Aorta (tissue), 5 donors: ENCODE measurements at places on chromosomes 11 and 22. TPM values are rescaled to one million over a fixed set of nuclear protein-coding genes. Genes with fewer than 3 reads are reported as not detected.

The ANO5 gene
- total RNA-seq: 2.5 TPM

DNA sequence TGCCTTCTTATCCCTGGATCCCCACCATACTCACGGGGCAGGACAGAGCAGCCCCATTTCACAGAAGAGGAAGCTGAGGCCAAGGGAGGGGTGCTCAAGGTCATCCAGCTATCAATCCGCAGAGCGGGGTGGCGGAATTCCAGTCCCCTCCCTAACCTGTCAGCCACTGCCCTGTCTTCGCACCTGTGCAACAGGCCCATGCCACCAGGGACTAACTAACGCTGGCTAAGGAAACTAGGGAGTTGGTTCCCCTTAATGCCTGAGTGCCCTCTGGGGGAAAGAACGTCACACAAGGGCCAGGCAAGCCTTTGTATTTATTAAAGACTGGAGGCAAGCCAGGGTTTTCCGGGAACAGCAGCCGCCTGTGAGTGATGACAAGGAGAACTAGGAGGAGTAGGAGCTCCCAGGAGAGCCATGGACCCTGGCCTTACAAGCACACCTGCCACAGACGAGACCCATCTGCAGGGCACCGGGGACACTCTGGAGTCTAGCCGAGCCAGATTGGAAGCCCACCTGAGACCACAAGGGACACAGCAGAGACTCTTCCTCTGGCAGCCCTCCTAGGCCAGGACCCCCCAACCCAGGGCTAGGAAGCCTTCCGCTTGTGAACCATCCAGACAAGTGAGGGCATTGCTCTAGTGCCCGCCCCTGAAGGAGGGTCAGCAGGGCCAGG is 64.4 kb downstream of the MYH9 start:
- no peak overlapping the region for H3K4me3 ChIP-seq
- peak overlapping the region; percentile 100 for H3K27ac ChIP-seq
- H3K27me3 ChIP-seq: no peaks in the 10 kb centered on the region
- peak; percentile 90 for DNase-seq
- H3K36me3 ChIP-seq: peaks cover 25% of the 10 kb centered on the region

GRCh38 chr11:122158171-122158570 is 42.2 kb upstream of the BLID start:
- DNase-seq: no peak
- no peaks in the 10 kb centered on the region for H3K36me3 ChIP-seq
- peak overlapping the region; percentile 98 for H3K4me3 ChIP-seq
- H3K27ac ChIP-seq: peak overlapping the region; percentile 99

The SLC37A4 gene
- 7.8 TPM for total RNA-seq

GRCh38 chr11:35139722-35140282 is 831 bp downstream of the CD44 start:
- no peaks in the 10 kb centered on the region for H3K27me3 ChIP-seq
- H3K27ac ChIP-seq: peak overlapping the region; percentile 88
- H3K4me1 ChIP-seq: no peaks in the 10 kb centered on the region
- no peaks in the 10 kb centered on the region for H3K36me3 ChIP-seq
- peak overlapping the region; percentile 73 for H3K4me3 ChIP-seq

The JAML gene
- 29.5 TPM for total RNA-seq

DNA sequence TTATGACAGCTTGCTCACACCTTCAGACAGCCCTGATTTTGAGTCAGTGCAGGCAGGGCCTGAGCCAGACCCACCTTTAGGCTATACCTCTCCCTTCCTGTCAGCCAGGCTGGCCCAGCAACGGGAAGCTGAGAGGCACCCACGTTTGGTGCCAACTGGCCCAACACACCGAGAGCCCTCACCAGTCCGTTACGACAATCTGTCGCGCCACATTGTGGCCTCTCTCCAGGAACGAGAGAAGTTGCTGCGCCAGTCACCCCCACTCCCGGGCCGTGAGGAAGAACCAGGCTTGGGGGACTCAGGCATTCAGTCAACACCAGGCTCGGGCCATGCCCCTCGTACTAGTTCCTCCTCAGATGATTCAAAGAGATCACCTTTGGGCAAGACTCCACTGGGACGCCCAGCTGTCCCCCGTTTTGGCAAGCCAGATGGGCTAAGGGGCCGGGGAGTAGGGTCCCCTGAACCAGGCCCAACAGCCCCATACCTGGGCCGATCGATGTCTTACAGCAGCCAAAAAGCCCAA is 13.1 kb downstream of the MED19 start:
- no peak overlapping the region for H3K4me3 ChIP-seq
- DNase-seq: no peak
- no peaks in the 10 kb centered on the region for H3K27me3 ChIP-seq
- no peak overlapping the region for H3K27ac ChIP-seq

DNA sequence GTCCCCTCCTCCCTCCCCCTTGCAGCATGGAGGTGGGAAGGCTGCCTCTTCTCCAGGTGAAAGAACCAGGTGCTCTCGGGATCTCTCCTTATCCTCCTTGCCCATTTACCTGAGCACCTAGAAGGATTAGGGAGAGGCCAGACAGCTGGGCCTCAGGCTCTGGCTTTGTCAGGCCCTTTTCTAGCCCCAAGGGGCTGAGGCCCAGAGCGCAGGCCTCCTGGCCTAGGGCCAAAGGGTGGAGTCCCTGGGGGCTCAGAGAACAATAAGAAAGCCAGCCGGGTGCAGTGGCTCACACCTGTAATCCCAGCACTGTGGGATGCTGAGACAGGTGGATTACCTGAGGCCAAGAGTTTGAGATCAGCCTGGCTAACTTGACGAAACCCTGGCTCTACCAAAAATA is 5.4 kb upstream of the TTLL1 start:
- no peak for DNase-seq
- H3K4me3 ChIP-seq: no peak overlapping the region
- no peaks in the 10 kb centered on the region for H3K36me3 ChIP-seq
- no peaks in the 10 kb centered on the region for H3K4me1 ChIP-seq

The NLRX1 gene
- 12.1 TPM for total RNA-seq

The CHADL gene
- total RNA-seq: 1.2 TPM

DNA sequence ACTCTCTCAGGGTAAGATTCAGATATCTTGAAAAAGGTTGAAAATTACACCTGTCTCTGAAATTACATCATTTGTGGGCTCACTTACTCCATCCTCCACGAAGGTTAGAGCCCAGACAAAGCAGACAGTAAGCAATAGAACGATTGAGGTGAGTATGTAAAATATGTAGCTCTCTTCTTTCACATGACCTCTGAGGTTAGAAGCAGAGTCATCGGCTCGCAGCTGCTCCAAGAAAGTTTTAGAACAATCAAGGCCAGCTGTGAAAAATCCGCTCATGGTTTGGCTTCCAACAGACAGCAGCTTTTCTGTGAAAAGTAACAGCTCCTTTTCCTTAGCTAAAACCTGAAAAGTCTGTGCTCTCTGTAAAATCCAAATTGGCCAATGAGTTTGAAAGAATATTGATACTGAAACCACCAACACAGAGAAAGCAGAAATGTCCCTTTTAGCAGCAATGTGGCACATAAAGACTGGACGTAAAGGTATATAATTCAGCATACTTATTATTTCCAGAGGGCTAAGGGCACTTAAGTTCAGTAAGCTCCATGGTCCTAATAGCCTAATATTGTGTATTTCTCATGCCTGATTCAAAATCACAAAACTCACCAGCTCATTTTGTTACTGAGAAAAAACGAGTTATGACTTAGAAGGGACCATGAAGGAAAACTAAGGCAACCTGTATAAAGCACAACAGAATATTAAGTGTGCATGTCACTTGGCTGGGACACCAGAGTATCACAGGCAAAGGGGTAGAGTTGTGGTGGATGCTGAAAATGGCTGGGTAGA is 78.2 kb downstream of the FAM76B start:
- peaks cover 2% of the 10 kb centered on the region for H3K4me1 ChIP-seq
- DNase-seq: no peak
- H3K4me3 ChIP-seq: no peak overlapping the region
- H3K27ac ChIP-seq: no peak overlapping the region
- no peaks in the 10 kb centered on the region for H3K36me3 ChIP-seq

The OR5B2 gene
- total RNA-seq: not detected
